ENCODE measurements at places on chromosomes 3 and 15. TPM values are rescaled to one million over a fixed set of nuclear protein-coding genes. Genes with fewer than 3 reads are reported as not detected.

The IP6K2 gene
- total RNA-seq, result 45.5 TPM

The TMPRSS7 gene
- total RNA-seq, result 0.05 TPM

The SNTN gene
- total RNA-seq, result not detected

The GOLGA6L2 gene
- not detected for total RNA-seq

The CDHR4 gene
- 0.53 TPM for total RNA-seq

The CAMKV gene
- total RNA-seq, result 0.29 TPM

The CLDN16 gene
- 0.06 TPM for total RNA-seq
